ENCODE measurements at places on chromosomes 12 and 14. TPM values are rescaled to one million over a fixed set of nuclear protein-coding genes. Genes with fewer than 3 reads are reported as not detected.

The OR11H12 gene
- not detected for total RNA-seq

The TDRD9 gene
- 1.2 TPM for total RNA-seq

The KLRC1 gene
- not detected for total RNA-seq

The ALKBH2 gene
- 9.7 TPM for total RNA-seq

The NKX2-8 gene
- not detected for total RNA-seq

The SLC2A14 gene
- not detected for total RNA-seq

The SERPINA3 gene
- total RNA-seq, result not detected

The ABCC9 gene
- total RNA-seq, result under 0.01 TPM

The DHRS2 gene
- total RNA-seq, result 0.38 TPM

The HOXC13 gene
- total RNA-seq, result not detected

The LRTM2 gene
- 0.10 TPM for total RNA-seq

The PRB3 gene
- total RNA-seq, result not detected

The TAS2R8 gene
- not detected for total RNA-seq

The MIPOL1 gene
- 19.6 TPM for total RNA-seq

The GSC gene
- not detected for total RNA-seq

The IFNG-AS1 gene
- total RNA-seq, result not detected

The MYBPC1 gene
- not detected for total RNA-seq

The IL31 gene
- total RNA-seq, result not detected

The OLR1 gene
- not detected for total RNA-seq

The KRT74 gene
- not detected for total RNA-seq

The ZNF891 gene
- 0.98 TPM for total RNA-seq

The EIF2S3B gene
- 2.6 TPM for total RNA-seq
